Tibial nerve (tissue), 4 donors: ENCODE measurements at places on chromosomes 2 and 18. TPM values are rescaled to one million over a fixed set of nuclear protein-coding genes. Genes with fewer than 3 reads are reported as not detected.

The MTIF2 gene
- total RNA-seq: 14.7 TPM

GRCh38 chr2:205610437-205610836 is 71.9 kb upstream of the NRP2 start:
- H3K27me3 ChIP-seq: no peaks in the 10 kb centered on the region
- H3K4me3 ChIP-seq: no peak overlapping the region
- no peak for DNase-seq
- no peaks in the 10 kb centered on the region for H3K4me1 ChIP-seq
- no peaks in the 10 kb centered on the region for H3K36me3 ChIP-seq

DNA sequence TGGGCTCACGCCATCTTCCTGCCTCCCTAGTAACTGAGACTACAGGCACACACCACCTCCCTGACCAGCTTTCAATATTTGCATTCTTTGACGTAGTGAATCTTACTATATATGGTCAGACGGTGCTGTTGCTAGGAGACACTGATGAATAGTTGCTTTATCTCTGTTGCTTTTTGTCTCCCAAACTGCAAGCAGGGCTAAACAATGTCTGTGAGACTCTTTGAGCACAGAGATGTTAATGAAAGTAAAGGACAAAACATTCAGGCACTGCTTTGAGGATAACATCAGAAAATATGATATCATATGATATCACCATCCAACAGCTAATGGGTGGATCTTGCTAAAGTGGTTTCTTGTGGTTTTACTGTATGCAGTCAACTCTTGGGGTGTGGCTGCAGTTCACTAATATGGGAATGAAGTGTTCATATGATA is 43.0 kb downstream of the EMILIN2 start:
- H3K4me1 ChIP-seq: no peaks in the 10 kb centered on the region
- H3K36me3 ChIP-seq: peaks cover 9% of the 10 kb centered on the region
- no peak for DNase-seq
- no peaks in the 10 kb centered on the region for H3K27me3 ChIP-seq
- H3K4me3 ChIP-seq: no peak overlapping the region
- H3K27ac ChIP-seq: no peak overlapping the region

GRCh38 chr18:49342690-49343089 is 117.8 kb downstream of the DYM start:
- no peak overlapping the region for H3K27ac ChIP-seq
- DNase-seq: no peak
- no peak overlapping the region for H3K4me3 ChIP-seq
- no peaks in the 10 kb centered on the region for H3K27me3 ChIP-seq
- no peaks in the 10 kb centered on the region for H3K4me1 ChIP-seq
- H3K36me3 ChIP-seq: peaks cover 5% of the 10 kb centered on the region

DNA sequence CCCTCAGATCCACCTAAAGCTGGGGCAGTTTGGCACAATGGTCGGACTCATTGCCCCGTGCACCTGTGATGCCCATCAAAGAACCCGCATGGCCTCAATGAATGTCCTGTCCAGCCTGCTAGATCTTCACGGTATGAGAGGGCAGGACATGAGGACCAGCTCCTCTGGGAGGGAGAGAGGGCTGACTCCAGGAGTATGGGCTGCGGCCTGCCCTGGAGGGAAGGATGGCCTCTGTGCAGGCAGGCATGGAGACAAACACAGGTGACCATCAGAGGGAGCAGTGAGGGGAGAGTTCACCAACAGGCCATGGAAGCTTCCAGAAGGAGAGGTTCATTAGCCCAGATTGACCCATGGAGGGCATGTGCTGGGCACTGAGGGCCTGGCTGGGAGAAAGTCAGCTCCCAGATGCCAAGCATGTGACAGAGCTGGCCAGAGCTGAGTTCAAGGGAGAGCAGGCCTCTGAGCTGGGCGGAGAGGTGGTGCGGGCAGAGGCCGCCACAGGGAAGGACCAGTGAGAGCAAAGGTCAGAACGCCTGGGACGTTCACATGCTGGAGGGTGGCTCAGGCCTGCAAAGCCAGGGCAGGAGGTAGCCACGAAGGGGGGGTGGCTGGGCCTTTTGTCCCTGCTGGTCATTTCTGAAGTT is 36.2 kb downstream of the HJURP start:
- H3K4me1 ChIP-seq: no peaks in the 10 kb centered on the region
- DNase-seq: no peak
- H3K27me3 ChIP-seq: no peaks in the 10 kb centered on the region
- no peak overlapping the region for H3K4me3 ChIP-seq
- H3K36me3 ChIP-seq: no peaks in the 10 kb centered on the region

GRCh38 chr18:76981396-76981968 is 151.1 kb downstream of the MBP start:
- H3K27me3 ChIP-seq: no peaks in the 10 kb centered on the region
- H3K4me3 ChIP-seq: no peak overlapping the region
- no peaks in the 10 kb centered on the region for H3K36me3 ChIP-seq

DNA sequence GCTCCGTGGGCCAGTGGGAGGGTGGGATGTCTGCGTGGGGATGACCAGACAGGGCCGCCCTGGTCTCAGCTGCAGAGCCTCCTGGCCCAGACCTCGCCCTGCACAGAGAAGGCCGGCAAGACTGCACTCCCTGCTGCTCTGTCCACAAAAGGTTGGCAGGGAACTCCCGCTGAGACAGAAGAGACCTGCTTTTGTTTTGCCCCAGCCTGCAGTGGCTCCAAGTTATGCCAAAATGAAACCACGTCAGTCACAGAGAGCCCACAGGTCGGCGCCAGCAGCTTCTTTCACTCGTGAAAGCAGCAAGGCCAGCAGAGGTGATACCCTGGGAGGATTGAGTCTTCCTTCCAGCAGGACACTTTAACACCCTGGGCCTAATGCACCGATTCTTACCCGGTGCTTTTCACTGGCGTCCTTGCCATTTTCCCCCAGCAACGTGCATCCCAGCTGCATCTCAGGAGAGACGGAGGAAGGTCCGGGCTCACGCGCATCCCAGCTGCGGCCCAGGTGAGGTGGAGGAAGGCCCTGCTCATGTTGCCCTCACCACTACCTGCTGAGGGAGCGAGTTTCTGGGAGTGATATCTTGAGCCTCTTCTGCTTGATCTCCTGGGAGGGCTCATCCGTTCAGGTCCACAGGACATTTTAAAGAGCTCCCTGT is 22.1 kb upstream of the CTDP1 start:
- no peaks in the 10 kb centered on the region for H3K36me3 ChIP-seq
- no peak overlapping the region for H3K27ac ChIP-seq
- no peaks in the 10 kb centered on the region for H3K4me1 ChIP-seq
- no peak for DNase-seq
- H3K27me3 ChIP-seq: no peaks in the 10 kb centered on the region
- no peak overlapping the region for H3K4me3 ChIP-seq

- no peaks in the 10 kb centered on the region for H3K27me3 ChIP-seq
- H3K27ac ChIP-seq: no peak overlapping the region
- no peak overlapping the region for H3K4me3 ChIP-seq
- peaks cover 9% of the 10 kb centered on the region for H3K4me1 ChIP-seq
Measured at GRCh38 chr2:231512222-231512621, 18.0 kb downstream of the NMUR1 start.

DNA sequence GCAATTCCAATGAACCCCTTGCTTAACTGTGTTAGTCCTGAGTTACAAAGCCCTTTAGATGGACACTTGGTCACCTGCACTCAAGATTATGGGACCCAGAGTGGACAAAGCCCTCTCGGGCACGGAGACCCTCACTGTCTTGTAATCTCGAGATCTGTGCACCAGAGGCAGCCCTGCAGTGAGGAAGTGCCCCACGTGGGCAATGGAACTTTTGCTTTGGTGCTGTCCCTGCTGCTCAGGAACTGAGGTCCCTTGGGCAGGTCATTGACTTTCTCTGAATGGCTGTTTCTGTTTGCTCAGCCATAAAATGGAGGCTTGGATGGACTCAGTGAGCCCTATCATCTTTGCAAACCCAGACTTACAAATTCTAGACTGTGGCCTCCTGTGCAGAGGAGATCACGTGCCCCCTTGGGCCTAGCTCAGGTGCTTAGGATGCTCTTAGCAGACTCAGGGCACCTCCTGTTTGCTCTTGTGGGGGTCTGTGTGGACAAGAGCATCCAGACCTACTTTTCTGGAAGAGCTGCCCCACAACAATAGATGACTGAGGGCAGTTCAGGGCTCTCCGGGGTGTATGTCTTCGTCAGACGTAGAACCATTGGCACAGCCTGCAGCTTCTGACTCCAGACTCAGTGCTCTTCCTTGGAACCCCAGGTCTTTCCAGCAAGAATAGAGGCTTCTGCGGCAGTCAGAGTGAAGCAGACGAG is 94.5 kb upstream of the HS6ST1 start:
- H3K4me3 ChIP-seq: no peak overlapping the region
- H3K4me1 ChIP-seq: no peaks in the 10 kb centered on the region
- H3K27me3 ChIP-seq: no peaks in the 10 kb centered on the region

GRCh38 chr2:86280191-86280667 is 57.2 kb downstream of the REEP1 start:
- H3K36me3 ChIP-seq: no peaks in the 10 kb centered on the region
- no peaks in the 10 kb centered on the region for H3K4me1 ChIP-seq

DNA sequence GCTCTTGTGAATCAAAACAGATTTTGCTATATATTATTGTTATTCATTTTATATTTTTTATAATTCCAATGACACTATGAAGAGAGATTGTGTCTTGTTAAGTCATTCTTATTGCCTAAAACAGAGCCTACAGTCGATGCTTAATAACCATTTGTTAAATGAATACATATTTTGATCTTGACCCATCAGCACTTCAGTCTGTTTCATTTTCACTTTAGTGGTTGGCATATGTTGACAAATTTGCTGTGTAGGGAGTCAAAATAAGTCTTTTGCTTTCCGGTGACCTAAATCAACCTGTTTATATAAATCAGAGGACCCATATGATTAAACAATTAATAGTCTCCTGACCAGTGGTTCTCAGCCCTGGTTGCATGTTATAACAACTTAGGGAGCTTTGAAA is 97.1 kb downstream of the TXNL1 start:
- H3K4me3 ChIP-seq: no peak overlapping the region
- H3K4me1 ChIP-seq: no peaks in the 10 kb centered on the region
- DNase-seq: no peak
- no peak overlapping the region for H3K27ac ChIP-seq
- no peaks in the 10 kb centered on the region for H3K36me3 ChIP-seq

DNA sequence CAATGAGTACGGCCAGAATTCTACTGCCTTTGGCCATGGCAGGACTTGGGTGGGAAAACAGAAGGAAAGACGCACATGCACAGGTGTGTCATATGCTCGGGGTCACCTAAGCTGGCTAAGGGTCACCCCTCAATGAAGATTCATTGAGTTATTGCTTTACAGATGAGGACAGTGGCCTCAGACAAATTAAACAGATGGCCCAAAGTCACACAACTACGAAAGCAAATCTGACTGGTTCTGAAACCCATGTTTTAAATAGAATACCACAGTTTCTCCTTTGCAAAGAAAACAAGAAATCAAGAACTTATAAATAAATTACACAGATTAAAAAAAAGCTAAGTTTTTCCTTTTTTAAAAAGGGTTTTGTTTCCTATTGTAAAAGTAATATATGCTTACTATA is 70.5 kb downstream of the ID2 start:
- no peaks in the 10 kb centered on the region for H3K27me3 ChIP-seq
- H3K4me3 ChIP-seq: no peak overlapping the region
- H3K4me1 ChIP-seq: peaks cover 28% of the 10 kb centered on the region

GRCh38 chr2:220575963-220576362 is 948.5 kb downstream of the SLC4A3 start:
- H3K4me3 ChIP-seq: no peak overlapping the region
- no peak overlapping the region for H3K27ac ChIP-seq
- H3K27me3 ChIP-seq: no peaks in the 10 kb centered on the region
- no peaks in the 10 kb centered on the region for H3K36me3 ChIP-seq
- no peaks in the 10 kb centered on the region for H3K4me1 ChIP-seq

- H3K27me3 ChIP-seq: no peaks in the 10 kb centered on the region
- H3K4me3 ChIP-seq: no peak overlapping the region
- DNase-seq: no peak
- H3K36me3 ChIP-seq: no peaks in the 10 kb centered on the region
Measured at GRCh38 chr2:13003500-13003899, 286.8 kb downstream of the TRIB2 start.

DNA sequence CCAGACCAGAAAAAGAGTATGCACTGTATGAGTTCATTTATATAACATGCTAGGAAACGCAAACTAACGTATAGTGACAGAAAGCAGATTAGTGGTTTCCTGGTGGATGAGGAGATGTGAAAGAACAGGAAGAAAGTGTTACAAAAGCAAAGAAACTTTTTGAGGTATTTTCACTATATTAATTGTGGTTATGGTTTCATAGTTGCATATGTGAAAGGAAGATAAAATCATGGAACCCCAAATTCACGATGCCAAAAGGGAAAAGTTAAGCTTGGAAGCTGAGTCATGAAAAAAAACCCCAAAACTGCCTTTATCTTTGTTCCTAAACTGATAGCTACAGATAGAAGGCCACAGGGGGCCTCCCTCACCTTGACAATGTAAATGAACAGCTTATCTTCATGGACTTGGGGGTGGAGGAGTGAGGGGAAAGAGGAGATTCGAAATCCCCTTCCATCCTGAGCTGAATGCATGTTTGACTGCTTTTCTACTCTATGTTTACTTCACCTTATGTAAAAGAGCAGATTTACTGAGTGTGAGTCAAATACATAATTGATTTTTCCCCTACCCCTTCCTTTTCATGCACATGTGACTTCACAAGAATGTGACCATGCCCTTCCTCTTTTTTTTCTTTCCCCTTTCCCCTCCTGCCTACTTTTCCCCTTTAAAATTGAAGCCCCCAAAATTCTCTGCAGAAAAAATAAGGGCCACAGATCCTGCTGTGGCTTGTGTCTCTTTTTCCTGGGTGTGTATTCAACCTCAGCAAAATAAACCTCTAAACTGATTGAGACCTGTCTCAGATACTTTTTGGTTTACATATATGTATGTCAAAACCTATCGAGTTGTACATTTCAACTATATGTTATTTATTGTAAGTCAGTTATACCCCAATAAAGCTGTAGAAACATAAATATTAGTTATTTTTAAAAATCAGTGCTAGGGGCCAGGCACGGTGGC is 100.1 kb upstream of the TLK1 start:
- no peaks in the 10 kb centered on the region for H3K4me1 ChIP-seq

GRCh38 chr2:37361994-37362698 is 17.7 kb downstream of the QPCT start:
- H3K27me3 ChIP-seq: no peaks in the 10 kb centered on the region
- H3K4me3 ChIP-seq: no peak overlapping the region
- H3K27ac ChIP-seq: no peak overlapping the region
- no peaks in the 10 kb centered on the region for H3K4me1 ChIP-seq
- no peaks in the 10 kb centered on the region for H3K36me3 ChIP-seq
